Caki2 (cell line): ENCODE measurements at places on chromosomes 7 and 10.

GRCh38 chr10:74928742-74929191 lies 102.4 kb downstream of the KAT6B start:
- DNase-seq, result no peak

DNA sequence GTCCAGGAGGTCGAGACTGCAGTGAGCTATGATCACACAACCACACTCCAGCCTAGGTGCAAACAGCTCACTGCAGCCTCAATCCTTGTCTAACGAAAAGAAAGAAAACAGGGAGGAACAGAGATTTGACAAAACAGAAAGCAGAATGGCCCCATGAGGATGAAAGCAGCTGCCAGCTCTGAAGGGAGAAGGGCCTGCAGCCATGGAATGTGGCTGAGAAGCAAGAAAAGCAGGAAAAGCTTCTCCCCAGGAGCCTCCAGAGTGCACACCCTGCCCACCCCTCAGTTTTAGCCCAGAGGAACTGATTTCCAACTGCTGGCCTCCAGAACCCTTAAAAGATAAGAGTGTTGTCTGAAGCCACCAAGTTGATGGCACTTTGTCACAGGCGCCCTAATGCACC lies 13.0 kb downstream of the ESYT2 start:
- DNase-seq, result no peak

DNA sequence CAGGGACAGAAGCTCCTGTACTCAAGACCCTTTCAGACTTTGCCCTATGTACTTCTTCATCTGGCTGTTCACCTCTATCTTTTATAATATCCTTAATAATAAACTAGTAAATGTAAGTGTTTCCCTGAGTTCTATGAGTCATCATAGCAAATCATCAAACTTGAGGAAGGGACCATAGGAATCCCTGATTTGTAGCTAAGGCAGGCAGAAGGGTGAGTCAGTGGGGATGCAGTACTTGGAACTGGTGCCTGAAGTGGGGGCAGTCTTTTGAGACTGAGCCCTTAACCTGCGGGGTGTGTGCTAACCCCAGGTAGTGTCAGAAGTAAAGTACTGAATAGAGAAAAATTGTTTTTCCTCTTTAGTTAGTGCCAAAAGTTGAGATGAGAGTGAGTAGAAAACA lies 6.2 kb upstream of the TMEM243 start:
- DNase-seq, result peak; percentile 46

GRCh38 chr10:11639849-11640764 lies 28.7 kb upstream of the USP6NL start:
- no peak for DNase-seq

DNA sequence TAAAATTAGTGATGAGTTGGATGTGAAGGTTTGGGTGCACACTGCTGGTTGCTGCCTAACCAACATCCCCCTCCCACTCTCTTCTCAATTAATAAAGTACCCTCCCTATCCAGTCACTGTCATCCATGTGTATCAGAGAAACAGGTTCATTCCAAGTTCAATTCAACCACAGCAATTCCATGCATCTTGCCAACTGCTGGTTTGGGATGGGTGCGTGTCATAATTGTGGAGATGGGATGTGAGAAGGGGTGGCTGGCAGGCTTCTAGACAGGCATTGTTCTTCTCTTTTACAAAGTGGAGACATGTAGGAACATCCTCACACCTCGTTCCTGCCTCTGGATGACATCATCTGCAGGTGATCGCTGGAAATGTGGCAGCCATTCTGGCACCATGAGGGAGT lies 7.5 kb upstream of the CNPY1 start:
- DNase-seq, result no peak

DNA sequence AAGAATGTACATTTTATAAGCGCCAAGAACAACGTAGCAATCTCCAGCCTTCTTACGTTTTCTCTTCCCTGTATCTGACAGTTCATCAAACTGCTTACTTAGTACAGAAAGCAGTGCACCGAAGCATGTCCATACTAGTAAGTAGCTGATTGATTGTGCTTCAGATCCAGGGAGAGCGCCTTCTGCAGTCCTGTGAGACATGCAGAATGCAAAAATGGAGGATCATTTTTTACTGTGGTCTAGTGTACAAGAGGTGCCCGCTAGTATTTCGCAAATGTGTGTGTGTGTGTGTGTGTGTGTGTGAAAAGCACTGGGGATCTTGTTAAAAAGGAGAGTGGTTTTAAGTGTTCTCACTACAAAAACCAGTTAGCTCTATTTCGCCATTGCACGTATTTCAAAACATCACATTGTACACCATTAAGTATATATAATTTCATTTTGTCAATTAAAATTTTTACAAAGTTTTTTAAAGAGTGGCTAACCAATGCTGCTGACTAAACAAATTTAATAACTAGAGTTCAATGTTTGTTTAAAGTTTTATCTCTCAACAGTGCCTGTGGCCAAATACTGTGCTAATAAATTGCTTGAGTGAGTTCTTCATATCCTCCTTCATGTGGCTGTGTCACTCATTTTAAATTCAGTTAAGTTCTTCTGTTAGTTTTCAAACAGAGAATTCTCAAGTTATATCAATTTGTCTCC lies 99.6 kb downstream of the ZMYND11 start:
- peak; percentile 7 for DNase-seq

DNA sequence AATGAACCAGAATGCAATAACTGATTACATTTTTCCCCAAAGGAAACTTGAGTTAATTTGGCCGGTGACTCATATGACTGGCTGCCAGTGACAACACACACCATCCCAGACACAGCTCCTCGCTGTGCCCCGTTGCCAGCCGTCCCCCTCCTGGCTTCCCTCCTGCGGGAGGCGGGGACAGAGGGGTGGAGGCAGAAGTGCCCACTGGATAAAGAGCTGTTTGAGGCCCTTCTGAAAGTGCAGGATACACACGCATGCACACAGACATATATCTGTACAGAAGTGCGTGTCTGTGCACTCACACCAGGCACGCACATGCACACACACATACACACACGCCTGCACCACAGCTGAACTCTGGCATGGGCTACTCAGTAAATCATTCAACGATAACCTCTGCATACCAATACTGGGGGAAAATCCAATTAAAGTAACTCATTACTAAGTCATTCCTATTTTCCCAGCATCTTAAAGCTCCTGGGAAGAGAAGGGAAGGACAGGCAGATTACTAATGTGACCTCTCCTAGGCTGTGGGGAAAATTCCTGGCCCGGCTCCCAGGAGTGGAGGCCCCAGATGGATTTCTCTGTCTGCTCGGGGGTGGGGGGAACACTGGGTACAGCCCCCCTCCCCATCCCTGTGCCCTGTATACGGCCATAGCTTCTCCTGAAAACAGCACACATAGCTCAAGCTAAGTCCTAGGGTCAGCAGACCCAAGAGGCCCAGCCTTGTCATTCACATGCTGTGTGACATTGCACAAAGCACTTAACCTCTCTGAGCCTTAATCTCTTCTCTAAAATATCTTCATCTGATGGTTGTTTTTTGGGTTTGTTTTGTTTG lies 52.3 kb upstream of the MYL10 start:
- DNase-seq, result peak; percentile 97

DNA sequence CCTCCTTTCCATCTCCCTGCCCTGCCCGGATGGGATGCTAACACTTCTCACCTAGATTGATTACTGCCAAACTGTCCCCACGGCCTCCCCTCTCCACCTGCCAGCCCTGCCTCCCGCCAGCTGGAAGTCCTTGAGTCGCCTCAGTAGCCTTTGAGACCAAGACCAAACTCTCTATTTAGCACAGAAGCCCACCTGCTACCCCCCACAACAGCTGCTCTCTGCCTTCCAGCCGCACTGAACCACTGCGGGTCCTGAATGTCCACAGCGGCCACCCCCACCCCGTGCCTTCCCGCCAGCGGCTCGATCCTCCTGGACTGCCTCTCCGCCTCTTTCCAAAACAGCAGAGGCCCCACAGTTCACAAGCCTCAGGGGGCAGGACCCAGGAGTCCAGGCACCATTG lies 39.0 kb downstream of the FKBP6 start:
- no peak for DNase-seq

- no peak for DNase-seq
These were observed 25.3 kb upstream of the NUDCD3 start for GRCh38 chr7:44515590-44516268.

GRCh38 chr10:126519992-126520391 lies 131.7 kb upstream of the ADAM12 start:
- DNase-seq, result no peak

GRCh38 chr10:20993830-20994527 lies 96.9 kb upstream of the NEBL start:
- DNase-seq, result peak; percentile 42

DNA sequence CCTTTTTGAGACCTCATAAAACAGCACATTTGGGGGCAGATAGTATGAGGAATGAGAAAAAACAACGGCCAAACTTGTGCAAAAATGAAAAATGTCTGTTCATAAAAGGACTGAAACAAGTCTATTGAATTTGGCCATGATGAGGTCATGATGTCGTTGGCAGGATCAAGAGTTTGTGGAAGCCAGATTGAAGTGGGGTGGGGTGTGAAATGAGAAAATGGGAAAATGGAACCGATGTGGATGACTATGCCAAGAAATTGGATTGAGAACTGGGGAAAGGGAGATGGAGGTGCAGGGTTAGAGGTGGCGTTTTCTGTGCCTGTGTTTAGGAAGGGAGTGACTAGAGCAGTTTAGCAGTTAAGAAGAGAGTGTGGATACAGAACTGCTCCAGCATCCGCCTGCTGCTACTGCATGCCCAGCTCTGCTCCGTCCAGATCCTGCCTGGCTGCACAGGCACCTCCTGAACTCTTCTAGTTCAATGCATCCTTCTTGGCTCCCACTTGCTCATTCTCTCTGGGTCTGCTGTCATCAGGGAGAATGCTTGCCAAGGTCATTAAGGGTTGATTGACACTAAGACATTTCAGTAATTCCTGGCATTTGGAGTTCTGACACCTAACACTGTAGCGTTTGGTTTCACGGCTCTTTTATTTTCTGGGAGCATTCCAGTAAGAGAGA lies 111.9 kb downstream of the GALNT17 start:
- DNase-seq, result no peak

- no peak for DNase-seq
These were observed 135.0 kb downstream of the GALNT17 start for GRCh38 chr7:71266912-71267311.
